ENCODE measurements at places on chromosomes 11 and 22.

GRCh38 chr22:26585104-26585790 lies 4.7 kb downstream of the TPST2 start:
- no peak for DNase-seq

DNA sequence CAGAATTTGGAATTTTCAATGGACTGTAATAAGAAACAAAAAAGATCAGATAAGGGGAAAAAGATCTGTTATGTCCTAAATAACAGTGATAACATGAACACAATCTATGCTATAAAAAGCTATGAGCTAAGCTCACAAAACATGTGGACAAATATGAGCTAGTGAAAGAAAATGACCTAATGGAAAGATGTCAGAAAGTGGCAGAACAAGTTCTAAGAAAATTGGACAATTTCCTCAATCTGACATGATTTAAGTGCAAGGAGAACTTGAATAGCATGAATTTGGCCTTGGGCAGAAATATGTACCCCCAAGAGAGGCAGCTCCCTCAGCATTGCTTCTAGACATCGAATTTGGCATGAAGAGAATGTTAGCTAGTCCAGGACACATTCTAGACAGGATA lies 212.0 kb upstream of the PGR start:
- no peak for DNase-seq

- no peak for DNase-seq
Observed at GRCh38 chr22:46069521-46070214, 80.7 kb upstream of the PPARA start.

- no peak for DNase-seq
Observed at GRCh38 chr22:31326877-31327276, 19.3 kb downstream of the PATZ1 start.

GRCh38 chr11:102589047-102589459 lies 36.1 kb downstream of the MMP20 start:
- no peak for DNase-seq

DNA sequence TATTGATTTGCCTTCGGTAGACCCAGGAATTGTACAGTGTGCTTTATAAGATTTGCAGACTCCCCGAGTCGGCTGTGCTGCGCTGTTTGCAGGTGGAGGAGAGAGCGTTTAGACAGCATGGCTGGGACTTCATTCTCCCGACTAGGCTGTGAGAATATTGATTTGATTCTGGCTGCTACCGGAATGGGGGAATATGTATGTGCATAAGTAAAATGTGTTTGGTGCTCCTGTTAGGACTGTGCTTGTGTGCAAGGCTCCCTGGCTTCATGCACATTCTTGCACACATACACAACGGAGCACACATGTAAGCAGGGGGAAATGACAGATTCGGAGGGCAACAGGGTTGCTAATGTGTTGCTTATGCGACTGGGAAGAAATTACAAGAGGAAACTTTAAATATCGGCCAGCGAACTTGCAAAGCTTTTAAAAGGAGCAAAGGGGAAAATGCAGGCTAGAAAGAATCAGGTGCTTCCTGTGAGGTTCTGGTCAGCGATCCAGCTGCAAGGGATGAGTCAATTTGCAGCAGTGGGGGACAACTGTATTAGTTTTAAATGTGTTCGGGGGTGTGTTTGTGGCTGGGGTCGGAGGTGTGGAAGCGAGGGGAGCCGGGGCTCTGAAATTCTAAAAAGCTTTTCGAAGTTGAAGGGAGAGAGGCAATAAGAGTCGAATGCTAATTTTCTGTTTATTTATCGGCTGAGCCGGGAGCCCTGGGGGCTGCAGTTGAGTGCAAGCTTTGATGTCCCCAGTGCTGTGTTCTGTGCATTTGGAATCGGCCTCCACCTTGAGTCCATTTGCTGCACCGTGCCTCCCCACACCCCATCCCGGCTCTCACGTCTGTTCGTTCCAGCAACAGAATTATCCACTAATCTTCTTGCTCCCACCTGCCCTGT lies 731 bp downstream of the NTM start:
- DNase-seq, result no peak

GRCh38 chr11:74019860-74020259 lies 11.0 kb upstream of the UCP3 start:
- DNase-seq, result no peak

Data from NCI-H510A (cell line).